ENCODE measurements at places on chromosomes 12 and 14.

GRCh38 chr12:66028390-66028789, 102.2 kb downstream of the LLPH start:
- no peak for DNase-seq

GRCh38 chr12:3117591-3118015, 40.4 kb downstream of the TSPAN9 start:
- DNase-seq: no peak

DNA sequence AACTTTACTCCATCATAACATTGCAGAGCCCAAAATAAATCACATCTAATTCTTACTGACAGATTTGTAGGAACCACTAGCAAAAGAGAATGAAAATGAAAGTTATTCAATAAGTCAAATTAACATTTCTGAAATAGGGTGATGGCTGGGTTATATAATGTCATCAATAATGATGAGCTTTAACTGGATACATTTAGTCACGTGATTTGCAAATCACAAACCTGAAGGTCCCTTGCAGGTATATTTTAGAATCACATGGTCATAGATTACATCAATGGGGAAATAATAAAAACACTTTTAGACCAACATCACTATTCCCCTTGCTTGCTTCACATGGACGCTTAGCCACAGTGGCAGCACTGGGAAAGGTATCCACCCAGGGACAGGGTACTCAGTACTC, 86.7 kb downstream of the PRIMA1 start:
- no peak for DNase-seq

DNA sequence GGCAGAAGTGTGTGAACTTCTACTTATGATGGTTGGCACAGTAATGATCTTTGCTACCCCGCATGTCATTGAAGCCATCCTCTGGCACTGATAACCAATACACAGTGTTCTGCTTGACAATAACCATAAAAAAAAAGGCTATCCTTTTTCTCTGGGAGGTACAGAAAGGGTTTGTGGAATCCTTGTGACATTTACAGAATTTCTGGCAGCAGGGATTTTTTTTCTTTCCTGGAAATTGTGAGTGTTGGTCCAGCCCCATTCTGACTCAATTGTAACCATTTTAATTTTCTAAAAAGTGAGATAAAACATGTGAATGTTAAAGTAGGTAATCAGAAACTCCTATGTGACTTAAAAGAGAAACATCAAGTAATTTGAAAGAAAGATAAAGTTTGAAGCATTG, 943.8 kb downstream of the TMTC2 start:
- no peak for DNase-seq

GRCh38 chr14:58846682-58847465, 209.1 kb downstream of the DACT1 start:
- no peak for DNase-seq

DNA sequence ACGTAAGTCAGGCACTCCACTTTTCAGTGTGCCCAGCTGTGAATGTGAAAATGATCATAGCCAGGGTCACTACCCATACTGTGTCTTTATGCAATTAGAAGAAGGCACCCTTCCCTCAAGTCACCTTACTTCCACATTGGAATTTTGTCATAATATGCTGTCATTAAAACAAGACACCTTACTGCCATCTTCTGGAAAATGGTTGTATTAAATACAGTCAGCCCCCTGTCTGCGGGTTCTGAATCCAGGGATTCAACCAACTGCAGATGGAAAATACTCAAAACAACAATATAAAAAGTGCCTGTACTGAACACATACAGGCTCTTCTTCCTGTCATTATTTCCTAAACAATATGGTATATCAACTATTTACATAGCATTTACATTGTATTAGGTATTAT, 70.2 kb upstream of the TBX5 start:
- no peak for DNase-seq

DNA sequence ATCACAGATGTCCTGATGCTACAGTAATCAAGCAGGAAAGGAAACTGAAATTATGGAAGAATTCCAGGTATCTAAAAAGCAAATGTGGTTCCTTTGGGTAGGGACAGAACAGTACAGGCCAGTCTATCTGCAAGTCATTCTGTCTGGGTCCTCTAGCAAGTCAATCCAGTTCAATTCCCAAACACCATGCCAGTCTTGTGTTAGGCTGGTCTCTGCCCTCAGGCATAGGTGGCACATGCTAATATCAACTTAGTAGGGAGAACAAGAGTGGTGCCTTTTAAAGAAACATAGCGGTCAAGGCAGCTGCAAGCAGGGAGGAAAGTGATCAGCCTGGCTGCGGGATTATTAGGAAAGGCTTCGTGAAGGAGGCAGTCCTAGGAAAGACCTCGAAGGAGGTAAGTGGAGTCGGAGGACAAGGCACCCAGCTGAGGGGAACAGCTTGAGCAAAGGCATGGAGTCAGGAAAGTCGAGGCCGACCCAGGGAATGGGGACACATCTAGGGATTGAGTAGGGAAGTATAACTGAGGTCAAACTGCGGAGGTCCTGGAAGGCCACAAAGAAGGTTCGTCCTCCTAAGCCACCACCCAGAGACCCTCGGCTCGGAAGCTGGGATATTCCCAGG, 3.8 kb upstream of the PLEKHG6 start:
- no peak for DNase-seq

GRCh38 chr12:48924617-48925303, 532 bp downstream of the FKBP11 start:
- no peak for DNase-seq

DNA sequence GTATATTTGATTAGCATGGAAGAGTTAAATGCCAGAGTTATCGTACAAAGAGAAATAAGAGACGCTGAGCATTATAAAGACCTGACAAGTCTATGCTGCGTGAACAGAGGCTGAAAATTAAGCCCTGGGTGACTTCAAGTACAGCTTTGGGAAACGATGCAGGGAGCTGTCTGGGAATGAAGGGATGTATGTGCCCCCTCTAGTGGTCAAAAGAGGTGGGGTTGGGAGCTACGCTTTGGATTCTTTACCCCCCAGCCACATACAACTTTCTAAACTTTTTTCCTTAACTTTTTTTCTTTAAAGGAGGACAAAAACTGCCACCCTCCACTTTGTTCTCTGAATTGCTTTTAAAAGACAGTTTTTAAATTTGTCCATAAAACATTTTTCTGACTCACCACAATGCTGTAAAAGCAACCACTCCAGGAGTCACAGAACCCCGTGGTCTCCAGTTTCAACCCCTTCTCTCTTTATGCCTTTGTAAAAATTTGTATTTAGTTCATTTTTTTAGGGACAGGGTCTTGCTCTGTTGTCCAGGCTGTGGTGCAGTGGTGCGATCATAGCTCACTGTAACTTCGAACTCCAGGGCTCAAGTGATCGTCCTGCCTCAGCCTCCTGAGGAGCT, 59.4 kb downstream of the ZNF664 start:
- no peak for DNase-seq

DNA sequence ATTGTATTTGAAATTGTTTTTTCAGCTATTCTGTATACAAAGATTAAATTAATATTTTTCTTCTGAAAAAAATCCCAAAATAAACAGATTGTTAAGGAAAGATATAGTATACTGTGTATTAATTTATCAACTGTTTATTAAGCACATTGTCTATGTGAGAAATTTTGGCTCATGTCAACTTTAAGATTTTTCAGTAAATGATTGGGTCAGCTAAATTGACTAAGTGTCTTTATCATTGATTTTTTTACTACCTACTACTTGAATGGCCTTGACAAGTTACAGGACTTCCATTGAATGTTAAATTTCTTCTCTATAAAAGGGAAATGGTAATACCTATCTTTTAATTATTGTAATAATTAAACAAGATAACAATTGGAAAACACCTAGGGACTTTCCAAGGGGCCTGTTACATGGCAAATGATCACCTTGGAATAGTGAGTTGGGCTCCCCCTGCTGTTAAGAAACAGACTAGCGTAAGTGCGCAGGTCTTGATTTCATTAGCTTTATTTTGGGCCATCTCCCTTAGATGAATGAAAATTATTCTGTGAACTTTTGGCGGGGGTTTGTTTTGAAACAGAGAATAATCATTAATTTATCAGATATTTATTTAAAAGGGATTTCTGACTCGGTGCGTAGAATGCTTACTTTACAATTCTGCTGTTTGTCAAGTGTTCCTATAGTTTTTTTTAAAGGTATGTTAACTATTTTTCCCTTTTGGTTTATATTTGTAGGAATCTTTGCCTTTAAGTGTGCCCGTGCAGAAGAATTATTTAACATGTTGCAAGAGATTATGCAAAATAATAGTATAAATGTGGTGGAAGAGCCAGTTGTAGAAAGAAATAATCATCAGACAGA, 14.5 kb upstream of the CCT2 start:
- no peak for DNase-seq

- no peak for DNase-seq
Measured at GRCh38 chr14:33686856-33687255, 264.0 kb downstream of the EGLN3 start.

- DNase-seq: no peak
Measured at GRCh38 chr14:73829526-73830431, 21.9 kb upstream of the PTGR2 start.

- DNase-seq: no peak
Measured at GRCh38 chr14:52694761-52695480, 437 bp downstream of the ERO1A start.

DNA sequence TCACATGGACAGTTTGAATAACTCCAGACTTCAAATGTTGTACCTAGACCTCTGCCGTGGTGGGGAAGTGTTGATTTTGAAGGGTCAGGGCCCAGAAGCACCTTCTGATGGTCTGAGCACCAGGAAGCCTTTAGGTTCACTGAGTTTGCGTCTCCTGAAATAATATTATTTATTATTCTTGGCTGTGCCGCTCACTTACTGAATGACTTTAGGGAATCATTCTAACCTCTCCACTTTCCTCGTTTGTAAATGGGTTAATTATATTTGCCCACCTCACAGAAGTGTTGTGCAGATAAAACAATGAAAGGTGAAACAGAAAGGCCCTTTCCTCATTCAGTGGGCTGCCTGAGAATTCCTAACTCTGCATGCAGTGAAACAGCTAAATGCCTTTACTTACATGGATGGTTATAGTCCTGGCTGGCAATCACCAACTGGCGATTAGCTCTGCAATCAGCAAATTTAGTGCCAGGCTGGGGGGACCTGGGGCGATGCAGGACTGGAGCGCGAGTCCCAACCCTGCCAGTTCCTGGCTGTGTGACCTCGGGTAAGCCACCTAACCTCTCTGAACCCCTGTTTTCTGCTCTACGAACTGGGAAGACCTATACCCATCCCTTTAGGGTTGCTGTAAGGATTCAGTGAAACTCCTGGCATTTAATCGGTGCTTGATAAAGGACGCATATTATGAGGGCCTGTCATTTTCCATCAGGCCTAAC, 57.5 kb downstream of the MAP1LC3B2 start:
- no peak for DNase-seq

- no peak for DNase-seq
Measured at GRCh38 chr12:93571925-93572711, at the start of gene SOCS2. SOCS2 (plus strand) TSS chr12:93572675; CDS start chr12:93572898, 223 bp downstream.

- DNase-seq: no peak
Measured at GRCh38 chr12:64518396-64518795, 66.5 kb downstream of the TBK1 start.

- no peak for DNase-seq
Measured at GRCh38 chr12:124505001-124505818, 62.2 kb downstream of the NCOR2 start.

- no peak for DNase-seq
Measured at GRCh38 chr12:111337371-111337770, 31.5 kb downstream of the PHETA1 start.

Measured in cortex of kidney (tissue), 1 donor.